ENCODE measurements at places on chromosomes 11 and 22.

DNA sequence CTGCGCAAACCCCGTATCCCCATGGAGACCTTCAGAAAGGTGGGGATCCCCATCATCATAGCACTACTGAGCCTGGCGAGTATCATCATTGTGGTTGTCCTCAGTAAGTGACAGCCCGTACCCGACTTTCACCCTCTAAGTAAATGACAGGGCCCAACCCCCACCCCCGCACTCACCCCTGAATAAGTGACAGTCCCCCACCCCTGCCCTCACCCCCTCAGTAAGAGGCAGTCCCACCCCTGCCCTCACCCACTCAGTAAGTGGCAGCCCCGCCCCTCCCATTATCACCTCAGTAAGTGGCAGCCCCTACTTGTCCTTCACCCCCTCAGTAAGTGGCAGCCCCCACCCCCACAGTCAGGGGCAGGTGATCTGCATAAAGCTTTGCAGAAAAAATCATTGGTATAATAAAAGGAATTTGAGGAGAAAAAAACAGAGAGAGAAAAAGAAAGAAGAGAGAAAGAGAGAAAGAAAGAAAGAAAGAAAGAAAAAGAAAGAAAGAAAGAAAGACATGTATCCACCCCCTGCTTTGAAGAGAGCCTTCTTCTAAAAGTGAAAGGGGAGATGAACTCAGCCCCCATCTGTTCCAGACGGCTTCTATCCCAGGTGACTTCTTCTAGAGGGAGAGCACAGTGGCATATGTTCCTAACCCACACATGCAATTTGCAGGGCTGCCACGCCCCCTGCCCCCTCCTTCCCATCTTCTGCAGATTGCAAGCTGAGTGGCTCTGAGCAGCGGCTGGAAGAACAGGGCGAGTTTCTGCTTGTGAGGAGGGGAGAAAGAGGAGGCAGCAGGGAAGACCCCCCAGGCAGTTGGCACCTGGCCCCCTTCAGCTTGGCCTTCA, 12.5 kb upstream of the SMIM35 start:
- DNase-seq, result peak; percentile 96

DNA sequence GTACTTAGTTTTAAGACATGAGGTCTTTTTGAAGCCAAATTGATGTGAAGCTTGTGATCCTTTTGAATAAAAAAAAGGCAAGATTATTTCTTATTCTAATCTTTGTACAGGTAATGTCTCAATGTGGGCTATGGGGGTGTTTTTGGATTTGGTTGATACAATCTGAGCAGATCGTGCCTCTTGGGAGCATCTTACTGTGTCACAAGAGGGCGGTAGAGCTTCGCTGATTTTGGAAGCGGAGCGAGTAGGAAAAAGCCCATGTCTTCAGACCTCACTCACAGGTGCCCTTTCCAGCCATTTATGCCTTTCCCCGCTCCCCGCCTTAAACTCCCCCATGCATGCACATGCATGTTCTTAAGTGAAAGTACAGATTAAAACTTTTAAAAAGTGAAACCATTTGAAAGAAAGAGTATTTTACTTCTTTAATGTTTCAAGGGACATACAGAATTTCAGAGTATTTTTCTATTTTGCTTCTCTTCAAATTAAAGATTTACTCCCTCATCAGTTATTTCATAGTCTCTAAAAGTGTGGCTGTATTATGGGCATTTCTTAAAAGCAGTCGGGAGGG, 18.8 kb downstream of the DDX25 start:
- peak; percentile 84 for DNase-seq

GRCh38 chr22:43990044-43990443, 34.1 kb upstream of the PARVB start:
- DNase-seq, result peak; percentile 42

- no peak for DNase-seq
Measured at GRCh38 chr11:64854534-64855502, 10.4 kb upstream of the CDC42BPG start.

- DNase-seq, result no peak
Measured at GRCh38 chr22:45818424-45819085, 146.9 kb downstream of the ATXN10 start.

DNA sequence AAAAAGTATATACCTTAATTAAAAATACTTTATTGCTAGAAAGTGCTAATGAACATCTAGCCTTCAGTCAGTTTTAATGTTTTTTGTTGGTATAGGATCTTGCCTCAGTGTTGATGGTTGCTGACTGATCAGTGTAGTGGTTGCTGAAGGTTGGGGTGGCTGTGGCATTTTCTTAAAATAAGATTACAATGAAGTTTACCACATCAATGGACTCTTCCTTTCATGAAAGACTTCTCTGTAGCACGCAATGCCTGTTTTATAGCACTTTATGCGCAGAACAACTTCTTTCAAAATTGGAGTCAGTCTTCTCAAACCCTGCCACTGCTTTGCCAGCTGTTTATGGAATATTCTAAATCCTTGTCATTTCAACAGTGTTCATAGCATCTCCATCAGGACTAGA, 50.6 kb downstream of the LDLRAD3 start:
- DNase-seq, result no peak

DNA sequence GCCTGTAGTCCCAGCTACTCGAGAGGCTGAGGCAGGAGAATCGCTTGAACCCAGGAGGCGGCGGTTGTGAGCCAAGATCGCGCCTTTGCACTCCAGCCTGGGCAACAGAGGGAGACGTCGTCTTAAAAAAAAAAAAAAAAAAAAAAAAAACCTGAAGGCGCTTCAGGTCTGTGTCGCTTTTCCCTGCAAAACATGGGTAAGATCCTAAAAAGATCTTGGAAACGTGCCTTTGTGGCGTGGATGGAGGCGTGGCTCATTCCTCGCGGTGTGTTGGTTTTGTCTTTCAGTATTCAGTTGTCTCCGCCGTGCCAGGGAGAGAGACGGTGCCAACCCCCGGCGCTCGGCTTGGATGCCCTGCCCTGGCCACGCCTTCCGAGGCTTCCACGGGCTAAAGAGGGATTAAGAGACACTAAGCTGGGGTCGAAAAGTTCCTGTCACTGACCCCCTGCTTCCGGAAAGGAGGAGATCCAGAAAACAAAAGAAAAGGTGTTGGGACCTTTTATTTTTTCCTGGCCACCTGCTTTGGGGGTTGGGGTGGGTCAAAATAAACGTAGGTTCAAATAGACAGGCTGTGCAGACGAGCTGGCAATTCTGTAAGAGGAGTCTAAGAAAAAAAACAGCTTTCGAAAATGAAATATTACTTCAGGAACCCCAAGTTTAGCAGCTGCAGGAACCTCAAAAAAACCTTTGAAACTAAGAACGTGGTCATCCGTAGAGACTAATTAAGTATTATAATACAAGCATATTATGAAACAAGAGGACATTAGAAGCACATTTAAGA, 1.1 kb upstream of the SLC35F2 start:
- peak; percentile 86 for DNase-seq

DNA sequence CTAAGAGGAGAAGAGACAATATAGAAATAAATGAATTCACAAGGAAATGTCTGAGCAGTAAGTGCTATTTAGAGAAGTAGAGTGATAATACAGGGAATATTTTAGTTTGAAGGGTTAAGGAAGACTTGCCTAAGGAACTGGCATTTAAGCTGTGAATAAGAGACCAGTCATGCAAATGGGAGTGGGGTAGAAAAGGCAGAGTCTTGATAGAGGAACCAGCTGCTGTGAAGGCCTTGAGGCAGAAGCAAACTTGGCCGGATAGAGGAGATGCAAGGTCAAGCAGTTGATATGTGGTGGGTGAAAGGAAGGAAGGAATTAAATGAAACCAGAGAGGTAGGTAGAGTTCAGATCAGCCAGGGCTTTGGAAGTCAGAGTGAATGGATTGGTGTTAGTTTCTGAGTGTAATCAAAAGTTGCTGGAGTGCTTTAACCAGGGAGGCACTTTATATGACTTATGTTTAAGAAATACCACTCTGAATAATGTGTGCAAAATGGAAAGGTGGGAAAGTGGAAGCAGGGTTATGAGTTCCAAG, 198.4 kb upstream of the SESN3 start:
- no peak for DNase-seq

GRCh38 chr22:32660292-32660691, 141.2 kb upstream of the TIMP3 start:
- DNase-seq, result peak; percentile 56

DNA sequence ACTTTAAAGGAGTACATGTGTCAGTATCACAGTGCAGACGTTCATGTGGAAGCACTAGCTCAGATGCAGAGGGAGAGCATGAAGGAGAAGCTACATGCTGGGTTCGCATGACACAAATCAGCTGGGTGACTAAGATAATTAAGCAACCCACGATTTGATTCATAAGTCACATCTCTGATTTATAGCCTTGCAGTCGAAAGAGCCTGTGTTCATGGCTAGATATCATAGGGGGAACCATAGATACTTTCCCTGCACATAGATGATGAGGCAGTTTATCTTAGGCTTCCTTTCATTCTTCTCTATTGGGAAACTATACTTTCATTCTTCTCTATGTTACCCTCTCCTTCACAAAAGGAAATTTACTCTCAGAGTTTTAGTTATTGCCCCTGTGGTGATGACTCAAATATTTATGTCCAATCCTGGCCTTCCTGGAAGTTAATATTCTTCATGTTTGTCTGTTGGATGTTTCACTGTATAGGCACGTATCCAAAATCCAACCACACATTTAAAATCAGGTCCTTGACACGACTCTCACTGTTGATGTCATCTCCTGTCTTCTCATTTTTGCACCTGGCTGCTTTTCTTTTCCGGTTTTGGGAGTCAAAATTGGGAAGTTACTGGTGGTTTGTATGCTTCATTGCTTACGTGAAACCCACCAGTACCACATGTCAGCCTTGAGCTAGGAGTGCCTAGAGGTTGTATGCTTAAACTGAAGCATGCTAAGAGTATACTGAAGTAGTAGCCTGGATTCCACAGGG, 56.3 kb upstream of the SLC5A12 start:
- DNase-seq, result peak; percentile 26

GRCh38 chr11:111977146-111978027, 40.2 kb downstream of the DIXDC1 start:
- DNase-seq, result peak; percentile 71

DNA sequence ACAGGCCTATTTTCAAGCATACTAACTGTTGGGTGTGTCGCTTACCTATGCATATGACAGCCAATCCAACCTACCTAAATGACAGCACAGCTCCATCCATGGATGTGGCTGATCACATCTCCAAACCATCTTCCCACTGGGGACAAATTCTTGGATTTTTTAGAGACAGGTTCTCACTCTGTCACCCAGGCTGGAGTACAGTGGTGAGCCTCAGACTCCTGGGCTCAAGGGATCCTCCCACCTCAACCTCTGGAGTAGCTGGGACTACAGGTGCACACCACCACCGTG, 18.0 kb downstream of the SCARF2 start:
- no peak for DNase-seq

DNA sequence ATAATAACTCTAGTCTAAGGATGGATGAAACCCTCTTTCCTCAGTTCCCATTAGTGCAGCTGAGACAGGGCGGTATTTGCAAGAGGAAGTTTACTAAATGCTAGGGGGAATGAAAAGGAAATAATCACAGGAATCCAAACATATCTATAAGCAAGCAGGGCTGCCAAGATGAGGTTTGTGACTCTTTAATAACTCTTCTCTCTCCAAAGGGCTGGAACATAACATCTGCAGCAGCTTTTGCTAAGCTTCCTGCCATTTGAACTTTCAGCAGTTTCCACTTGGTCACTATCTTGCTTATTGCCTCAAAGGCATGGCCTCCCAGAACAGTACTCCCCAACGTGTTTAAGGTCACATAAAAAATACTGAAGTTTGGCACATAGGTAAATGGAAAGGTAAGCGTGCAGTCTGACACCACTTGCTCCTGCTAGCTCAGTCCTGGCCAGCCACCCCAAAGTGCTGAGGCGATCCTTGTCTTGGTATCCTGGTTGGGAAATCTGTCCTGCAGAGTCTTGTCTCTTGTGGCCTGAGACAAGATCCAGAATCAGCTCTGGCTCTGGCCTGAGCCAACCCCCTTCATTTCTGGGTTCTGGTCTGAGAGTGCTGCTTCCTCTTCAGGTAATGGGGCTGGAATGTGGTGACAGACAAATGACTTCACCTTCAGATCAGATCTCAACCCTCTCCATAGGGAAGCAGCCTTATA, 81.8 kb downstream of the KCNC1 start:
- no peak for DNase-seq

DNA sequence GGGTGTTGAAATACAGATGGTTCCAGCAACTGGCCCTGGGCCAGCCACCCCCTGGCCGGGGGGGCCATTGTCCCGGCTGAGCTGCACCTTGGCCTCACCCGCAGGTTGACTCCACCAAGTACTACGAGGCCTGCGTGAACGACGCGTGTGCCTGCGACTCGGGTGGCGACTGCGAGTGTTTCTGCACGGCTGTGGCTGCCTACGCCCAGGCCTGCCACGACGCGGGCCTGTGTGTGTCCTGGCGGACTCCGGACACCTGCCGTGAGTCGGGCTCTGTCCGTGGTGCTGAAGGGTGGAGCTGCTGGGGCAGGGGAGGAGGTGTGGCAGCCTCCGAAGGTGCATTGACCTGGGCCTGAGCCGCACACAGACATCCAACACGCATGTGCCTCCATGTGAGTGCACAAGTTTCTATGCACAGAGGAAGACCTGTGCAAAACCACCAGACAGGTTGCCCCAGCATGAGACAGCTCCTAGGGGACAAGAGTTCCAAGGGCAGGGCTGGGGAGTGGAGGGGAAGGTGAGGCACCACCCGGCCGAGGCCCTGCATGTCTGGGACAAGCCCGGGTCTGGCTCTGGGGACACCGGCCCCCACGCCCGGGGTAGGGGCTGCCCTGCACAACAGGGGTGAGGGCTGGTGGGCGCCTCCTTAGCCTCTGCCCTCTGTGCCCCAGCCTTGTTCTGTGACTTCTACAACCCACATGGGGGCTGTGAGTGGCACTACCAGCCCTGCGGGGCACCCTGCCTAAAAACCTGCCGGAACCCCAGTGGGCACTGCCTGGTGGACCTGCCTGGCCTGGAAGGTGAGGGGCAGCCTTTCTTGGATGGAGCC, 16.1 kb downstream of the MUC5B start:
- no peak for DNase-seq

DNA sequence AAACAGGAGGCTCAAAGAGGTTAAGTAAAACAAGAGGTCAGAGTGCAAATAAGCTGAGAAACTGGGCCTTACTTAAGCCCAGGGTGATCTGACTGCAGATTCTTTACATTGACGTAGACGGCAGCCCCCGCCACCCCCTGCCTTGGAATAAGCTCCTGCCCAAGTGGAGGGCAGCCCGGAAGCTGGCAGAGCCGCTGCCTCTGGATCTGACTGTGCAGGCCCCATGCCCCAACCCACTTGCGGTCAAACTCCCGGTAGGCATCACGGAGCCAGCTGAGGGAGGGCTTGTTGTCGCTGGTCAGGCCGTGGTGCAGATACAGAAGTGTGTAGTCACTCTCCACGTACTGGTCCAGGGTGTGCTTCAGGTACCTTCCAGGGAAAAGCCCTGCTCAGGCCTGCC, 18.6 kb downstream of the ARHGAP1 start:
- DNase-seq, result no peak

GRCh38 chr22:31676700-31677099, 14.7 kb upstream of the PISD start:
- peak; percentile 99 for DNase-seq

DNA sequence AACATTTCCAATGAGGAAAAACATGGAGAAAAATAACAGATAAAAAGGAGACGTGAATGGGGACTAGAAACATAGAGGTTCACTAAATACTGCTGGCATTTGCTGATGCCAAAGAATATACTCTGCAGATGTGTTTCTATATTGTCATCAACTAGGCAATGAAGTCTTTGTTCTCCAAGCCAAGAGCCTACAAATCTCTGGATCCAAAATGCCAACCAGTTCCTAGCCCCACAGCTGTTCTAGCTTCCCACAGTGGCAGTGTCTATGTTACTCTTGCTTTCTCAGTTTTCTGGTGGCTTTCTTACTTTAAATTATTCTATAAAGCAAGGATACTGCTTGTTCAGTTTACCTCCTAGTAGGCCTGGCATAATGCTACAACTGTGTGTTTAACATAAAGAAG, 977.9 kb upstream of the CCDC90B start:
- no peak for DNase-seq

- peak; percentile 75 for DNase-seq
Measured at GRCh38 chr11:9057007-9057406, 34.4 kb downstream of the SCUBE2 start.

All from NCI-H69 (cell line).